ENCODE measurements at places on chromosomes 2 and 18.

- no peak for DNase-seq
Observed at GRCh38 chr2:199011908-199012307, 445.8 kb downstream of the SATB2 start.

- DNase-seq, result no peak
Observed at GRCh38 chr2:106063181-106063580, 130.9 kb downstream of the UXS1 start.

- no peak for DNase-seq
Observed at GRCh38 chr18:30999186-30999585, 43.4 kb downstream of the DSC3 start.

- DNase-seq, result no peak
Observed at GRCh38 chr2:43343573-43344304, 117.3 kb upstream of the ZFP36L2 start.

GRCh38 chr2:25981596-25982272 lies 563 bp downstream of the KIF3C start:
- DNase-seq, result no peak

DNA sequence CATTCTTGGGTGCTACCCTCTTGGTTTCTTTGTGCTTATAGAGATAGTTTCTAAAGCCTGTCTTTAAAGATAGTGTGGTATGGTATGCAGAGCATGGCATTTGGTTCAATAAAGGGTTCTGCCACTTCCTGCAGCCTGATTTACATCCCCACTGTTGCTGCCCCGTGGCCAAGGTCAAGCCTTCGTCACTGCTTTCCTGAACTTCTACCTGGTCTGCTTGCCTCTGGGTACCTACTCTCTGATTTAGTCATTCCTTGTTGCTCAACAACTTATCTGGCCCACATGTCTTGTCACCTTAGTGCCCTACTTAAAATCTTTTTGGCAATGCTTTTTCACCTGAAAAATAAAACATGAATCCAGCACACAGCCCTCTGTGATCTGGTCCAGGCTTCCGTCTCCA lies 352.9 kb downstream of the LPIN1 start:
- no peak for DNase-seq

DNA sequence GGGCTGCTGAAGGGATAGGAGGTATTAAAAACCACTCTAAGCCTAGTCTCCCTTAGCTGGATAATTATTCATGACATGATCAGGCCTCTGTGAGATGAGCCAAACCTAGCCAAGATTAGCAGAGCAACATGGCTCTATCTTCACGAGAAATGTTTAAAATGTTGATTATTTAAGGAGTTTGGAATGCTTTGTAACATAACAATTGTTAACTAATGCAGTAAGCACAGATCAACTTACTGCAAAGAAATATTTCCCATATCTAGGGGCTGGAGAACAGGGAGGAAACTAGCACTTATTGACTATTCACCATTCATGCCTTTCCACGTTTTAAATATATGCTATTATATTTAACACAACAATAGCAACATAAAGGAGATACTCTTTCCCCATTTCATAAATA lies 833.7 kb upstream of the CHAC2 start:
- no peak for DNase-seq

Measured in T-helper 22 cell (primary cell).